MCF 10A (cell line): ENCODE measurements at places on chromosomes 16 and 17.

DNA sequence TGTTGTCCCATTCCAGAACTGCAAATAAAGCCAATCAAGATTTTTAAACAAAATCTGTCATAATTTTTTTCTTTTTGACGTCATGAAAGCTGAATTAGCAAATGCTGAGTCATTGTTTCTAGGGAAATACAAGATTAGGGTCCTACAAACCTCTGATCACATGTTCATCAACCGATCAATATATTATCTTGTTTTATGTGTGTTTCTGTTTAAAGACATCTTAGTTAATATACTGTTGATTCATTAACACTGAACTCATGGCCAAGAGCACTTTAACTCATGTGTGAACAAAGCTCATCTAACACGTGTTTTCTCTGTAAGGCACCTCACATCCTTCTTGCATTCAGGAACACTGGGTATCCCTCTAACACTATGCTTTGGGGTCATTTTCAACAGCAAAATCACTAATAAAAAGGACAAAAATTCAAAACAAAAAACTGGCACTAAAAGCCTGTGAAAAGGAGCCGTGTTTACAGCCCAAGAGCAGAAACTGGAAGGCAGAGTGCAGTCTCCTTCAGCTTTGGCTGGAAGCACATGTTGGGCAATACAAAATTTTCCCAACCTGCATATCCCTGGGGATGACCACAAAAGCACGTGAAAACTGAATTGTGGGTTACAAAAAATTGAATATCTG, 102.5 kb downstream of the PARN start:
- peak; percentile 72 for DNase-seq

GRCh38 chr17:79515646-79516571, 94.9 kb downstream of the RBFOX3 start:
- no peak for DNase-seq

- DNase-seq, result no peak
Measured at GRCh38 chr17:50181591-50182560, 16.1 kb downstream of the SGCA start.

DNA sequence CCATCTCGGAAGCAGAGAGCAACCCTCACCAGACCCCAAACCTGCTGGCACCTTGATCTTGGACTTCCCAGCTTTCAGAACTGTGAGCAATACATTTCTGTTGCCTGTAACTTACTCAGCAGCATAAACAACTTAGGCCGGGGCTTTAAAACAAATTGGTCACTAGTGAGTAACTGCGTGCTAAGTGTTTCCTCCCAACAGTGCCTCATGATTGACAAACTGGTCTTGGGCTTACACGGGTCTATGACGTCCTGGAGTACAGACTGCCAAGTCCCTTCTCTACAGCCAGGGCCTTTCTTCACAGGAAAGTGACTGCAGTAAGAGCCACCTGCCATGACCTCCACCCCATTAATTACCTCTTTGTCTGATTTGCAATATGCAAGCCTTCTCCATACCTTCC, 136.7 kb downstream of the XYLT1 start:
- DNase-seq, result peak; percentile 2

GRCh38 chr17:412211-413015, 59.8 kb upstream of the RPH3AL start:
- peak; percentile 66 for DNase-seq

DNA sequence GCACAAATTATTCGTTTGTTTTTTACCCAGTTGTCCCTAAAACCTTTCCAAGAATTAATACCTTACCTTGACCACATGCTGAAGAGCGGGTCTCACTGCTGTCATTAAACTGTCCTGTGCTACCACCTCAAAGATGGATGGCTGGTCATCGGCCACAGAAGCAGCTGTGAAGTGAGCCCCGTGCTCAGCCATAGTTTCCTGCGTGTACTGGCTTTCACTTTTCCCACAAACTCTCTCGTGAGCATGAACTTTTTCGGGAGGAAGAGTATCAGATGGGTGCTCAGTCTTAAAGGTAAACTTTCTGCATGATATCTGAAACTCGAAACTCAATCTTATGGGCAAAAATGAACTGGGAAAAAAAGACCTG, 558 bp downstream of the PEX12 start:
- DNase-seq, result no peak
